Suppressor macrophage (primary cell): ENCODE measurements at places on chromosomes 7 and 10.

DNA sequence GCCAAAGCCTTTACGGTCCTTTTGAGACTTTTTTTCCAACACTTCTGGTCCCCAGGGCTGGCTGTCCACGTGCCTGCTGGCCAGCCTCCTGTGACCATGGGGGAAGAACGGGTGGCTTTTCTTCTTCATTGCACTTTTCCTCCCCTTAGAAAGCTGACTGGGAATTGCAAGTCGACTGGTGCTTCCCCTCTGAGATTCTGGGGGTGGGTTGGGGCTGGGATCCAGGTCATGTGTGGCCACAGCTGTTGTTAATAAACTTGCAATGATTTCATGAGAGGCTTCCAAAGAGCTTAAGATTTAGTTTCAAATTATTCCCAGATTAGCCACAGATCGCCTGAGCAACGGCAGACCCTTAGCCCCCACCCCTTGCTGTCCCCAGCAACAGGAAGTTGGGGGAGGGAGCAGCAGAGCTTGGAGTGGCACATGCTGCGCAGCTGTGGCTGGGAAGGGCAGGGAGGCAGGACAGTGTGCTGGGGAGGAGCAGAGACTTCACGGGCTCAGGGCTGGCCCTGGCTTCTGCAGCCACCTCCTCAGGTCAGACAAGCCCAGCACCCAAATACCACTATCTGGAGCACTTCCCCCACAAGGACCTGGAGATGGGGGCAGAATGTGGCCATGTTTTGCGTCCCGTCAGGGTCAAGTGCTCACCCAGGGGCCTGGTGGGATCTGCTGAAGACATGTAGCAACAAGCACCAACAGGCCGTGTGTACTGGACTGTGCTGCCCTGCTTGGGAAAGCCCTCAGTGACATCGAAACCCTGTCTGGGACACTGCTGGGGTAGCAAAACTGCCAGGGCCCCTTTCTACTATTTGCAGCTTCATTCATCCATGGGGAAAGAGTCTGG lies 147.1 kb downstream of the RNF216 start:
- peak; percentile 70 for DNase-seq

DNA sequence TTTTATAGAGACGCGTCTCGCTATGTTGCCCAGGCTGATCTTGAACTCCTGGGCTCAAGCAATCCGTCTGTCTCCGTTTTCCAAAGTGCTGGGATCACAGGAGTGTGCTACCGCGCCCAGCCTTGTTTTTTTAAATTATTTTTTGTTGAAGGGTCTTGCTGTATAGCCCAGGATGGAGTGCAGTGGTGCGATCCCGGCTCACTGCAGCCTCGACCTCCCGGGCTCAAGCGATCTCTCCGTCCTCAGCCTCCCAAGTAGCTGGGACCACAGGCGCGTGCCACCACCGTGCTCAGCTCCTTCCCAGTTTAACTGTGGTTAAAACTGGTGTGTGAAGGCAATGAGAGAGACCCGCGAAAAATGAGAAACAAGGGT lies 11.0 kb upstream of the HNRNPF start:
- no peak for DNase-seq

DNA sequence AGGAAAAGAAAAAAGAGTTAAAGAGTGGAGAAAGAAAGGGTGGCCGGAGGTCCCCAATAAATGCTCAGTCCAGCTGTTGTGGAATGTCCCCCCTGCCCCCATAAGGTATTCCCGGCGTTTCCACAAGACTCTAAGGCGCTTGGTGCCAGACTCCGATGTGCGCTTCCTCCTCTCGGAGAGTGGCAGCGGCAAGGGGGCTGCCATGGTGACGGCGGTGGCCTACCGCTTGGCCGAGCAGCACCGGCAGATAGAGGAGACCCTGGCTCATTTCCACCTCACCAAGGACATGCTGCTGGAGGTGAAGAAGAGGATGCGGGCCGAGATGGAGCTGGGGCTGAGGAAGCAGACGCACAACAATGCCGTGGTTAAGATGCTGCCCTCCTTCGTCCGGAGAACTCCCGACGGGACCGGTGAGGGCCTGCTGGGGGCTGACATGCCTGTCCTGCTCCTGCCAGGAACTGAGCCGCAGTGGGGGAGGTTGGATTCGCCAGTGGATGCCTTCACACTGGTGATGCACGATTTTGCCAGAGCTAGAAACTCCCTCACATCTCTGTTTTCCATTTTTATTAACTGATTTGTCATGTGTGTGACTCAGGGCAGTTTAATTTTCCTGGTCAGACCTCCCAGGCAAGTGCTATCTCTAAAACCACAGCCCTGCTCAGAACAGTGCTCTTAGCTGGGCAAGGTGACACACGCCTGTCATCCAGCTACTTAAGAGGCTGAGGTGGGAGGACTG lies 34.2 kb downstream of the TACR2 start:
- no peak for DNase-seq

DNA sequence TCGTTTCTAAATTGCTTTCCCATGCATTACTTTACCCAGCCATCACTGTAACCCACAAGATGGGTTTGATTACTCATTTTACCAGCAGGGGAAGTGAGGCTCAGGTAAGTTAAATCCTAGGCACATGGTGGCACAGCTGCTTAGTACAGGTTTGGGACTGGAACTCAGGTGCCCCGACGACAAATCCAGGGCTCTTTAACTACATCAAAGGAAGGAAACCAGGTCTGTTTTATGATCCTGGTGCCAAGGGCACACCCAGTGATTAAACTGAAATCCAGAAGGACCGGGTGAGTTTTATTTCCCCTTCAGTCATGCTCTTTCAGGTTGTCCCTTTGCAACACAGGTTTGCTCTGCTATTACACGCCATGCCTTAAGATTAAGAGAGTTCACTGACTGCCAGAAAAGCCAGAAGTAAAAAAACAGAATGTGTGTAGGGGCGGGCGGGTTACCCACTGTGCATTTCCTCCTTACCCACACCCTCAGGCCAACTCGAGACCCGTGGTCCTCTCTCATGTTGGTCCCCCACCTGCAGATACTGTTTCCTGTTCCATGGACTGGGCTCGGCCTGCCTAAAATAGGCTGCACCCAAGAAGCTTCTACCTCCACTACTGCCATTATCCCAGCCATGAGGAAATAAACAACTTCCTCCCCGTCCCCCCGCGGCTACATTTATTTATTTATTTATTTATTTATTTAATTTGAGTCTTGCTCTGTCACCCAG lies 55.1 kb upstream of the KDM7A start:
- DNase-seq, result peak; percentile 31

DNA sequence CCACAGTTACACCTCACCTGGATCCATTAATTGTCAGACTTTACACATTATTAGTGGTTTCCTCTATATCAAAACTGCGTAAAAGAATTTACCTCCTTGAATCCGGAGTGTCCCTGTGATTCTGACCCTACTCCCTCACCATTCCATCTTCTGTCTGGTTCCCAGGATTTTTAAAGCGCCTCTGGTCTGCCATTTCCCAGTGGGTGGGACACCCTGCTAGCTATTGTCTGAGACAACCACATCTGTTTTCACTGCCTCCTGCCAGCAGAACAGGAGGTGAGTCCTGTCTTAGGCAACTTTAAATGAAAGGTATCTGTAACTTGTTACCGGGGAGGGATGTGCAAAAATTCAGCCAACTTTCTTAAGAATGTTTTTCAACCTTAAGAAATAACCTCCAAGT lies 2.3 kb downstream of the MACROH2A2 start:
- no peak for DNase-seq

GRCh38 chr7:81499262-81500116 lies 270.4 kb downstream of the HGF start:
- peak; percentile 87 for DNase-seq

- DNase-seq, result peak; percentile 5
Observed at GRCh38 chr7:158573310-158573709, 14.3 kb downstream of the PTPRN2 start.

- DNase-seq, result peak; percentile 62
Observed at GRCh38 chr7:2399848-2400587, 3.4 kb upstream of the CHST12 start.

- DNase-seq, result no peak
Observed at GRCh38 chr7:11332865-11333228, 359.2 kb downstream of the PHF14 start.

DNA sequence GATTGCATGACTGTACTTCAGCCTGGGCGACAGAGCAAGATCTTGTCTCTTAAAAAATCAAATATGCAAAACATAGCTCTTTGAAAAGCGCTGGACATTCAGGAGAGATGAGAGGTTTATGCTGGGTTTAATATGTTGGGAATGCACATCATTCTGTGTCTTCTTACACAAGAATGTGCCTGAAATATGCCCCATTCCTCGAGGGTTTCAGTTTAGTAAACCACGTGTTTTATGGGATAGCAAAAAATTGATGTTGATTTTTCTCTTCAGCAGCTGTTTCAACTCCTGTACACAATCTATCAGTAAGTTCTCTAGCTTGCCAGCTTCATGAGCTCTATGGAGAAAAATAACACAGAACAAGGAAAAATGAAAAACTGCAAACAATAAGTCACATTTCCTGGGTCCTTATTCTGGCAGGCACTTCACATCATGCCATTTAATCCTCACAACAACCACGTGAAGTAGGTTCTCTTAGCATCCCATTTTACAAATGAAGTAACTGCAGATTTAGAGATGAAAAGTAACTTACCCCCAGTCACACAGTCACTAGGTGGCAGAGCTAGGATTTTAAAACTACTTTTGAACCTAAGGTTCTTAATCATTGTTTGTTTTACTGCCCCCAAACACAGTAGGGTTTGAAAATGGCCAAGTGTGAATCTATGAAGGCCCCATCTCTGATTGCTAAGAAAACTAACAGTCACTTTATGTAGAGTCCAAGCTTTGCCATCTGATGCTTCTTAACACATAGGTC lies 423.6 kb downstream of the PHTF2 start:
- no peak for DNase-seq

GRCh38 chr7:110803602-110804143 lies 287.3 kb upstream of the LRRN3 start:
- DNase-seq, result no peak

DNA sequence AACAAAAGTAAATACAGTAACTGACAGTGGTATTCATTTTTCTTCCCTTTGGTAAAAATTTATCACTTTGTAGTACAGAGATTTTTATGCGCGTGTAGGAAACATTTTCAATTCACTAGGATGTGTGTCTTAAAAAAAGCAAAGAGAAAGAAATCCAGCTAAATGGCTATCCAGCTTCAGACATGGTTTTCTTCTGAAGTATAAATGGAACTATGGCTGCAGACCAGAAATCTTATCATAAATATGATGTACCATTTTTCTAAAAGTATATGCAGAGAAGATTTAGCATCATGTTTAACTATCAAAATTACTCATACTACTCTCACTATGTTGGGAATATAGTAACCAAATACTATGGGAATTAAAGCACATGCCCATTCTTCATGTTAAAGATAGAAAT lies 328.4 kb upstream of the SMIM30 start:
- DNase-seq, result no peak

DNA sequence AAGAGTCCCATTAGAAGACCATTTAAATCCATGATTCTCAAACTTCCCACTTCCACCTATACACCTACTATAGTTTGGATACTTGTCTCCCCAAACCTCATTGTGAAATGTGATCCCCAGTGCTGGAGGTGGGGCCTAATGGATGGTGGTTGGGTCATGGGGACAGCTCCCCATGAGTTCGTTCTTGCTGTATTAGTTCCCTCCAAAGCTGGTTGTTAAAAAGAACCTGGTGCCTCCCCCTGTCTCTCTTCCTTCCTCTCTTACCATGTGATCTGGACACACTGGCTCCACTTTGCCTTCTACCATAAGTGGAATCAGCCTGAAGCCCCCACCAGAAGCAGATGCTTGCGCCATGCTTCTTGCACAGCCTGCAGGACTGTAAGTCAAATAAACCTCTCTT lies 53.9 kb downstream of the WIPF3 start:
- DNase-seq, result peak; percentile 71

DNA sequence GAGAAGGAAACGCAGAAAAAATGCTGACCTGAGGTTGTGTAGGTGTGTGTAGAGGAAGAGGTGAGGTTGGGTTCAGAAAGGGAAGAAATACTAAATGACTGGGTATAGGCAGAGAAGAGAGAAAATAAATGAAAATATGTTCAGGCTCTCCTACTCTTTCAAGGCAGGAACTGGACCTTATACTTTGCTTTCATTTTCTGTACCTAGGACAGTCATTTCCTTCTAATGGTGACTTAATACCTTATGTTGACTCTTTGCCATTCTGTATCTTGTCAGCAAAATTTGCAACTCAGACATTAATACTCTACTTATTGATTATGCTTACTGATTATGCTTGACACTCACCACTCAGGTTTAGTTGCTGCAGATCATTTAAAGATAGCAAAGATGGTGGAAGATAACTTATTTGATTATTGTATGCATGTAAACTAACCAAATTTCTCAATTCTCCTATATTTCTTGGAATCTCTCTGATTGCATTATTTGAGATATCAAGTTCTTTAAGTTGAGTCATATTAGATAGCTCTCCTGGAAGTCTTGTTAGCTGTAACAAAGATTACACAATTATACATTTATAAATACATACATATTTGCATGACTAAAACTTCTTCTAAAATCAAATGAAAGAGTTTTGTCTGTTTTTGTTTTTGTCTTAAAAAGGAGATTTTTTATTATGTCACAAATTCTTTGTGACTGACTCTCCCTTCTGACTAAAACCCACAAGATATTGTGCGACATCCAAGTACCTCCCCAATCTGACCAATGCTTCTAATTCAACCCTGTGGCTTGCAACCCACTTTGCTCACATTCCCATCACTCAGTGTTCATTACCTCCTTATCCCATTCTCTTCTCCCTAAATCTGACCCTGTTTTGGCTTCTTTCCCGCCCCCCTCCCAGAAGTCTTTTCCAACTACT lies 20.0 kb downstream of the LRRD1 start:
- no peak for DNase-seq

DNA sequence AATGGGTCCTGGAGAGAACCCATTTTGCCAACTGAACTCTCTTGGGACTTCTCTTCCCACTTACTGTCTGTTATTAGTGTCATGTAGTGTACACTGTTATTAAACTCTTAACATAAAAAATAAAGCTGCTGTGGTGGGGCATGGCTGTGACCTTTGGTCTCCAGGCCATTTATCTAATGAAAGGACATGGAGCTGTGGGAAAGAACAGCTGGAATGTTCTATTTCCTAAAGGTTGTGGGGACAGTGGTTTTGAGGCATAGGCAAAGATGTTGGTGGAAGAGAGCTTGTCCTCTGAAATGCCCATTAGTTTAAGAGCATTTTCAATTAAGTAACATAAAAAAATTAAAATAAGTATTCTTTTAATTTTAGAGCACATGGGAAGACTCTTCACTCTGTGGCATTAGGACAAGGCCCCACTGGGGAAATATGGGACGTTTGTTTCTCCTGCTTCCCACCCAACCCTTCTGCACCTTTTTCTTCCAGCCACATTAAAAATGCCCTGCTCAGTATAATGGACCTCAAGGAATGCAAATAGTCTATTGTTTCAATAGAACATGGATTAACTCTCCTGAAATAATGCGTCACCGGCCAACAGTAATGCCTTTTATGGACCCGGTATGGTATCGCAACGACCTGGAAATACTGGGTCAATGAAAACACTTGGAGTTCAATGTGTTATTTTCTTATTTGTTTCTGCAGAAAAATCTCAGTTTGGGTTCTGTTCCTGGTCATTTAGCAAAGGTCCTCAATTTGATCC lies 149.6 kb downstream of the BUB3 start:
- no peak for DNase-seq

GRCh38 chr10:127982601-127983000 lies 75.7 kb downstream of the PTPRE start:
- no peak for DNase-seq

GRCh38 chr10:95233377-95234034 lies 39.5 kb downstream of the ACSM6 start:
- DNase-seq, result no peak
